ENCODE measurements at places on chromosomes 12 and 14. TPM values are rescaled to one million over a fixed set of nuclear protein-coding genes. Genes with fewer than 3 reads are reported as not detected.

DNA sequence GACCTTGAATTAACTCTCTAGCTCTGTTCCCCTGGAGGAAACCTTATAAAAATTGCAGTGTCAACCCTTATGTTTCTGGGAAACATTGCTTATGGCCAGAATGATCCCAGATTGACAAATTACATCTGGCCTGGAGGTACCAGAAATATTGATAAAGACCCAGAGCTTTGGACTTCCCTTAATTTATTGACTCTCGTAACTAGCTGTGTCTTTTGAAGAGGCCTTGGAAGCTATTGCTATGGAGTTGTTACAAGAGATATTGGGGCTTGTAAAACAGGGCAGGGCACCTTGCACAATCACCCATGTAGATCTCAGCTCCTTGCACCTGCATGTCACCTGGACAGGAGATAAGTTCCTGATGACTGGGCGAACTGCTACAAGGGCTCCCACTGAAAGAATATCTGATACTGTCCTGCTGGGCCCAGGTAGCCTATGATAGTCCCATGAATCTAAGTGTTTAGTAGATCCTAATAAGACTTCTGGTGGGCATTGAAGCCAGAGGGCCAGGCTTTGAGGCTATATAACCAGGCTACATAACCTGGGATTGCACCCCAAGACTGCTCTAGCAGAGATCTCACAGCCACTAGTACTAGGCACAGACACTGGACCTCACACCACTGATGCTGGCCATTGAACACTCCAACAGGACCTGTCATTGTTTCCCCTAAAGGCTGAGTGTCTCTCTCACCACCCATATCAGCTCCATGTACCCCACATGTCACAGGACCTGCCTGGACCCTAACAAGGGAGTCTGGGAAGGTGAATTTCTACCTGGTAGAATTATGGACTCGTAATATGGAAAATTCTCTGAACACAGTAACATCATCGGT is 135.7 kb upstream of the PWP1 start:
- no peak for DNase-seq

DNA sequence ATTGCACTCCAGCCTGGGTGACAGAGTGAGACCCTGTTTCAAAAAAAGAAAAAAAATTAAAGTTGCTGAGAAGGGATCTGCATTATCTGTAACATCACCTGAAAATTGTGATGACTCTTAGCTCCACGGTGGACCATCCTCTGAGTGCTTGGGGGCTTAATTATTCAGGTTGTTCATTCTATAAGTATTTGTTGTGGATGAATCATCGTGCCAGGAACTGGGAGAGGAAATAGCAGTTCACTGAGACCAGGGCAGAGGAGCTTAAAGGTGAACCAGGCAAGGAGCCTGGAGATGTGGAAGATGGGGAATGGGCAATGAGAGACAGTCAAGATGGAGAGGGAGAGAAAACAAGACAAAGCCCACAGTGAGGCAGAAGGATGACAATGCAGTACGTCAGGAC is 25.5 kb upstream of the GSC start:
- DNase-seq, result no peak

ACOT4 gene
- 1.2 TPM for total RNA-seq

DNA sequence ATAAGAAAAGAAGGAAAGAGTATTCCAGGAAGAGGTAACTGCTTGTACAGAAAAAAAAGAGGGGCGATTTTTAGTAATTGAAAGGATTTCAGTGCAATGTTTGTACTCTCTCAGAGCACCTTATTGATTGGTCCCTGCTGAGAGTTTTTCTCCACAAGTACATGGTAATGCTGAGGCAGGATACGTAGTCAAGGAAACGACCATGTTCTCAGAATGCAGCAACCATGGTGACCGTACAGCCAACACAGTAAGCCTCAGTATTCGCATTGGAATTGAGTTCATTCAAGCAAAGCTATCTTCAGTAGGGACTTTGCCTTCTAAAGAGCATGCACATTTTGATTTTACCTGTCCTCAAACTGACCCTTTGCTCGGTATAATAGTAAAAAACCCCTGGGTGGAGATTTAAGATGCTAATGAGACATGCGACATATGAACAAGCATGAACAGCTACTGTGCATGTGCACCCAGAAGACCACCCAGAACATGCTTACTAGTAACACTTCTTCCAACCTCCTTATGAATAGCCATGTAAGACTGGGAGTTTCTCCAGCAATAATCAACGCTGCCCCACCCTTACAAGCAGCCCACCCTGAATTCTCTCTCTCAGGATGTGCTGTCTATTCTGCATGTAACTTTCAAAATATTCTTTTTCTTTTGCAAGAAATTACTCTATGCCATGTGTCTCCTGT is 6.2 kb upstream of the SLC41A2 start:
- no peak for DNase-seq

PAH gene
- total RNA-seq, result not detected

GRCh38 chr12:7269273-7269672 is 34.6 kb upstream of the ACSM4 start:
- no peak for DNase-seq

GRCh38 chr12:57239587-57240065 is 10.1 kb downstream of the SHMT2 start:
- DNase-seq, result no peak

DNA sequence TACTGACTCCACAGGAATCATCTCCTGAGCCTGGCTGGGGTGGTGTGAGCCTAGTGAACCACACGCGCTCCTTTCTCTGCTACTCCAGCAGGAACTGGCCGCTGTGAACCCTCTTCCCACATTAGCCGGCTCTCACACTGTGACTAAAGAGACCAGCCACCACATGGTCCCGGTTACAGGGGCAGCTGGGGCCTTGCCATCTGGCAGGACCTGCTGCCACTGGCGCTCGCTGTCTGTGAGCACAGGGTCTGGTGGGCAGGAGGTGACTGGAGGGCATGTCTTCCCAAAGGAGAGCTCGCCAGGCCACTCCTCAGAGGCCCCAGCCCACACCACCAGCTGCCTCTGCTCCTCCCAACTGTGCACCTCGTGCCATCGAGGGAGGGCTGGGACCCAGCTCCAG is 99.3 kb downstream of the SINHCAF start:
- no peak for DNase-seq

TSPAN11 gene
- total RNA-seq, result not detected

DNA sequence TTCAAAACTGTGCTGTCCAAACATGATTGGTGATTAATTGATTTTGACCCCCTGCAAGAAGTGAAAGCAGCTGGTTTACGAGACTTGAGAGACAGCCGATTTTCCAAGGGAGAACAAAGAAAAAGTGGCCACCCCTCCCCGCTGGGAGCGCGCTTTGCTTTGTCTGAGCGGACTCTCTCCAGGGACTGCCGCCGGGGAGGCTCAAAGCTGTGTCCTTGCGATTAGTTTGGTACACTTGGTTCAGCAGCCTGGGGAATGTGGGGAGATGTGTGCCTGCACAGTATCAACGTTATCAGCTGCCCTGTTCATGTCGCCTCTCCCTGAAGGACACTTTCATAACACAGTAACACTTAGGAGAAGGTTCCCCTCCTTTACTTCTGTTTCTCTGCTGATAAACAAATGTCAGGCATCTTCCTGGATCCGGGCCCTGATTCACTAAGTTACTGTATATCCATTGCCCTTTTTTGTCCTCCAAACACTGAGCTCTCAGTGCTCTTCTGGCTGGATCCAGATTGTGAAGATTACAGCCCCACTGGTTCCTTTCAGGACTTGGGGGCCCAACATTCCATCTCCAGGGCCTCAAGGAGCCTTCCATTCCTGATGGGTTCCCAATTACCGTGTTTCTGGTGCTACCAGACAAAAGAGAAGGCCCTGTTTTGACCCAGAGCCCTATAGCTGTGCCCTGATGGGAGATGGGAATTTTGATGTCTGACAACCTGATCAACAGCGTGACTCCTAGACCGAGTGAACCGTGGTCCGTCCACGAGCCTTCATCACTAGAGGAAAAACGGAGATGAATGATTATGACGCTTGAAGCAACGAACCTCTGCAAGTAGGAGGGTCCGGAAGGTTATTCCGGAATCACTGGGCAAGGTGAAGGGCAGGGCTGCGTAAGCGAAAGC is 31.7 kb upstream of the TUBA1C start:
- no peak for DNase-seq

- DNase-seq, result no peak
Measured at GRCh38 chr12:115155665-115156645, 472.0 kb upstream of the TBX3 start.

DNA sequence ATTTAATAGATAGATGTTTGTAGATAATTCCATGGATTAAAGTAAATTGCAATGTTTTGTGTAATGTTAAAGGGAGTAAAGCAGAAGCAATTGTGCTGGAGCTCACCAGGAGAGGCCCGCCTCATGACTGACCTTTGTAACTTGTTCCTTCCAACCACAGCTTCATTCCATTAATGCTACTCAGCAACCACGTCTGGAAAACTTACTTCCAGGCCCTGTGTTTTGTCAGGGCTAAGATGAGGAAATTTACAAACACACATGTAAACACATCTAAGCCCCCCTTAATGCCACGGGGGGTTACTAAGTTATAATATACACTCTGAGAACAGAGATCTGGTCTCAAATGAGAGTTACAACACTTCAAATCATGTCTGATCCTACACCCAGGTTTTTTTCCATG is 12.4 kb downstream of the LUM start:
- DNase-seq, result no peak

DNA sequence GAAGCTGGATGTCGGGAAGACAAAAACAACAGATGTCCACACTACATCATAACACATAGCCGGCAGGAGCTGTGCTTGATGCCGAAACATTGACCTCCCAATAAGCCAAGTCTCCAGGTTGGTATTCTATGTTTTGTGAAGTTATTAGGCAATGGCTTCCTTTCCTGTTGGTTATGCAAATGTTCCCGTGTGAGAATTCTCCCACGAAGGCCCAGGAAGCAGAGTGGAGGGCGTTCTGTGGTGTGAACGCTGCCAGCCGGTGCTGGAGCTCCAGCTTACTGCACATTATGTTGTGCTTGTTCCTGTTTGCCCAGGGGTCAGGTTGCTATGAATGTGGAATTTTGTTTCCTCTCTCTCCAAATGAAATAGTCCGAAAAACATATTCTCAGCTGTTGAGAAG is 156.4 kb upstream of the HMGA2 start:
- no peak for DNase-seq

DNA sequence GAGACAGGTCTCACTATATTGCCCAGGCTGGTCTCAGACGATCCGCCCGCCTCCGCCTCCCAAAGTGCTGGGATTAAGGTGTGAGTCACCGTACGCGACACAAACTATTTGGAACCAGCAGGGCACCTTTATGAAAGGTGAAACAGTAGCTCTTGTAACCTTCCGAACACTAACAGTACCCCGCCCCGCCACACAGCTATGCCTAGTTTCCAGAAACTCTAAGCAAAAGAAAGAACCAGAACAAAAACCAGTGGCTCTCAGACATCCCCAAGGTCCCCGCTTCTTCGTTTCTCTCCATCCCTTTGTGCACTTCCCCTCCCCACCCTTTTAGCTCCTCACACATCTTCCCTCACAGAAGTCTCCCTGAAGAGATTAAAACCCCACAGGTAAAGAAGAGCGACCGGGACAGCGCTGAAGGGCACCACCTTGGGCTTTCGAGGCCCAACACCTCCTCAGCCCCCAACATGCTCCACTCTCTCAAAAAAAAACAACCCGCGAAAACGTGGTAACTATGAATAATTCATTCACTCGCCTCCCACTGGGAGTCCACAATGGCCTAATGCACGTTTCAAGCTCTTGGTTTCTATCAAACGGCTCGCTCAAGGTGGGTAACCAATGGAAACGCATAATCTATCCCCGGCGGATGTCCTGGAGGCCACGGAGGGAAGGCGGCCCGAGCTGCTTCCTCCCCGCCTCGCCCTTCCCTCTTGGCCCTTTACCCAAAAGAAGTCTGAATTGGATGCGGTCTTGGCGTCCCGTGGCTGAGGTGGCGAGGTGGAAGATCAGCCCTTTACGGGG is 877 bp downstream of the BAG5 start:
- DNase-seq, result peak; percentile 36

DNA sequence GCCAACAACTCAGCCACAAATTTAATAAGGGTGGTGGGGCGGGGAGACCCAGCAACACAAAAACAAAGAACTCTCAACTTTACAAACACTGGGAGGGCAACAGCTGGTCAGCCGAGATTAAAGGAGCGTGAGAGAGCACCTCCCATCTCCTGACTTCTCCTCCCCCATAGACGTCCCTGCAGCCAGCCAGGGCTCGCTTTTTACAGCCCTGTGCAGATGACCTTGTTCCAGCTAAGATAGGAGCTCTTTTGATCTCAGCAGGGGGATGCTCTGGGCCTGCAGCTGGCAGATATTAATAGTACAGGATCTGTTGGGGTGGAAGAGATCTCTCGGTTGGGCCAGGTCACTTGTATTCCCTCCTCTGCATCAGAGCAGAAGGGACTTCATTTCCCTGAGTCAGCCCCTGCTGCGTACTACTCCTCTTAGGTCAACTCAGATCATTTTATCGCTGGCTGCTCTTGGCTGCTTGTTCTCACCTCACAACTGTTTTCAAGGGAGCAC is 475.8 kb downstream of the RAD51B start:
- DNase-seq, result no peak

Data from CD4-positive, alpha-beta memory T cell (primary cell).